ENCODE measurements at places on chromosomes 16 and 17.

DNA sequence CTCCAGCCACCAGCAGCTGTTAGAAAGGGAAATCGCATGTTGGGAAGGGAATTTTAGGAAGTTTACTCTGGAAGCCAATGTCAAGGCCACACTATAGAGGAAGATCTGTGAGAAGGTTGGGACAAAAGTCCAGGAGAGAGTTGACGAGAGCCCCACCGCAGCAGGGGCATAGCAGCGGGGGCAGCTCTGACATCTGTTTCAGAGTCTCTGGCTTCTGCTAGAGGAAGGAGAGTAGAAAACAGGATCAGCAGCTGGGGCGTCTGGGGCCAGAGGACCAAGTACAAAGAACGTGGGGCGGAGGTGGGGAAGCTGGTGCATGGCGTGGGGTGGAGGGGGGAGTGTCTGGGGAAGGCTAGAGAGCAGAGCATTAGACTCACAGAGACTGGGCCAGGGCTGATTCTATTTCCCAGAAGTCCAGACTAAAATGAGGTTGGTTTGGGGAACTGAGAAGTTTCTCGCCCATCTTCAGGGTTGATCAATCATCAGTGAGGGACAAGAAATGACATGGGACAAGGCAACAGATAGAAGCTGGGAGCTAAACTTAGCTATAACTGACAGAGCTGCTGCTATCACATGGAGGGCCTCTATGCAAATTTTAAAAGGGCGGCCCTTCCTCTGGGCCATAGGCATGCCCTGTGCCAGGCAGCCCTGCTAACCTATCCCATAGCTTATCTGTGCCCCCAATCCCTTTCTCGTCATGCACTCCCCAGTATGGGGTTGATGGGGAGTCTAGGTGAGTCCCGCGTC, 1.2 kb downstream of the RABEP2 start:
- no peak for DNase-seq

GRCh38 chr16:69182730-69183416, 4.1 kb upstream of the SNTB2 start:
- no peak for DNase-seq

DNA sequence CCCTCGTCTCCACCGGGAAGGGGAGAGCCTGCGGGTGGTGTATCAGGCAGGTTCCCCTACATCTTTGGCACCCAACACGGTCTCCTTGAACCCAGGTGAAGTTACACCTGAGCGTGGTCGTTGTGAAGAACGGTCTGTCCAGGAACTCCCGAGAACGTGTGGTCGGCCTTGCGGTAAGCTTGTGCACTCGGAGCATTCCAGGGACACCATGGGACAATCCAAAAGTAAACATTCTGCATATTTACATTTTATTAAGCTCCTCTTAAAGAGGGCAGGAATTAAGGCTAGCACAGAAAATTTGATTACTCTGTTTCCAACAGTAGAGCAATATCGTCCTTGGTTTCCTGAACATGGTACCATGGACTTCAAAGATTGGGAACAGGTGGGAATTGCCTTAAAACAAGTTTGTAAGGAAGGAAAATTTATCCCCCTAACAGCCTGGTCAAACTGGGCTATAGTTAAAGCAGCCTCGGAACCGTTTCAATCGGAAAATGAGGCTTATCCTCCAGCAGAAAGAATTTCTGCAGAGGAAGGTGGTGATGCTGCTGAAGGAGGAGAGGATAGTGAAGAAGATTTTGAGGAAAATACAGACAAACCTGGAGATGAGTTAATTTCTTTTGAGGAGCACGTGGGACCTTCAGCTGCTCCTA, 18.2 kb downstream of the ALOX15B start:
- no peak for DNase-seq

DNA sequence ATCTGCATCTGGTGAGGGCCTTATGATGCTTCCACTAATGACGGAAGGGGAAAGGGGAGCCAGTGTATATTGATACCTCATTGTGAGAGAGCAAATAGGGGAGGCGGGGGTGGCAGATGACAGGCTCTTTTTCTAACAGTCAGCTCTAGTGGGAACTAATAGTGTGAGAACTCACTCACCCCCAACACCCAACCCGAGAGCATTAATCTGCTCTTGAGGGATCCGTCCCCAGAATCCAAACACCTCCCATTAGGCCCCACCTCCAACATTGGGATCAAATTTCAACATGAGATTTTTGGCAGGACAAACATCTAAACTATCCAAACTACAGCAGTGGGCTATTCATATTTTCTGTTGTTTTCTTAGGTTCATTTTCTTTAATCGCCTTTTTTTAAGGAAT, 54.4 kb downstream of the BPTF start:
- no peak for DNase-seq

- DNase-seq, result no peak
These were observed 25.6 kb downstream of the CMC2 start for GRCh38 chr16:80981103-80981502.

- peak; percentile 69 for DNase-seq
These were observed 60.4 kb downstream of the SLFN11 start for GRCh38 chr17:35312790-35313711.

GRCh38 chr16:6297666-6298410, 1034.8 kb upstream of the RBFOX1 start:
- no peak for DNase-seq

DNA sequence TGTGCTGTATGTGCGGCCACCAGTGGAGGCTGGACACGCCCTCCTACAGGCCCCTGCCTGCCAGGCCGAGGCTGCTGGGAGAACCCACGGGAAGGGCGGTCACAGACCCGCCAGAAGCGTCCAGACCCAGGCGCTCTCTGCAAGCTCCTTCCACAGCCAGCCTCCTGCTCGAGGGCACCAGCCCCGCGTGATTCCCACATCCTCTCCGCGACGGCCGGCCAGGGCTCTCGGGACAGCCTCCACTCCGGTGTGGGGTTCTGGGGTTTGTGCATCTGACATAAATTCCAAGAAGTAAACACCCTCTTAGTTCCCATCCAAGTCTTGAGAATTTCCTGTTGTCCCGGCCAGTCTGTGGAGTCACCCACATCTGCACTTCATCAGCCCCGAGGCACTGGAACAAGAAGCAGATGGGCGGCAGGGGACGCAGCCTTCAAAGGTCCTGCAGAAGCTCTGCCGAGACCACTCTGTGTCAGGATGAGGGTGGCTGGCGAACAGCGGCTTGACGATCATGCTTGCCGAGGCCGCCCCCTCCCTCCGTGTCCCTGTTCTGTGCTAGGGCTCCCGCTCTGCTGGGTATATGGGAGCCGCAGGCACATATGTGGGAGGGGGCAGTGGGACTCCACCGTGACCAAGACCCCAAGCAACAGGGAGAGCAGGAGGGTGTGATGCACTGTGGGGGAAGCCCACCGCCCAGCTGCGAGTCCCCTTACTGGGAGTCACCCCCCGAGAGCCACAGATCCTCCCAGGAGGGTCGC, 2.4 kb upstream of the TMEM204 start:
- peak; percentile 44 for DNase-seq

GRCh38 chr17:1126250-1126797, 53.5 kb downstream of the ABR start:
- no peak for DNase-seq

DNA sequence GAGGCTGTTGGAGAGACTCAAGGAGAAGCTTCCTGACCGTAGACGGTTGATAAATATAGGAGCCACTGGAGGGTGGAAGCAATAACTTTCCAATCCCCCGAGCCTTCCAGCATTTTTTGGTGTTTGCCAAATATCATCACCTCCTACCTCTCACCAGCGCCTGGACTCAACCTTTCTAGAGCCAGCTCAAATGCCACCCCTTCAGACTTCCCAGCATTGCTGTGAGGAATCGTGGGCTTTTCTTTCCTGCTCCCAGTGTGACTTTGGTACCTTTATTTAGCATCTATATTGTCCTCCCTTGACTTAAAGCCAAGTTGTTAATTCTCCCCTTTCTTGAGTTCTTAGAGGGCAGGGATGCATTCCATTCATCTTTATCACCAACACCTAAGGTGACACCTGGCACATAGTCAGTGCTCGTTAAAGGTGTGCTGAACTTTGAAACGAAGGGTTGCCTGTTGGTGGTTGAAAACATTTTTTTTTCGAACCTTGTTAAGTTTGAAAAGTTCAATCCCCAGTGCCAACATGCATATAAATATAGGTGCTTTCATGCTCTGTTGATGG, 35.3 kb upstream of the CCR7 start:
- no peak for DNase-seq

DNA sequence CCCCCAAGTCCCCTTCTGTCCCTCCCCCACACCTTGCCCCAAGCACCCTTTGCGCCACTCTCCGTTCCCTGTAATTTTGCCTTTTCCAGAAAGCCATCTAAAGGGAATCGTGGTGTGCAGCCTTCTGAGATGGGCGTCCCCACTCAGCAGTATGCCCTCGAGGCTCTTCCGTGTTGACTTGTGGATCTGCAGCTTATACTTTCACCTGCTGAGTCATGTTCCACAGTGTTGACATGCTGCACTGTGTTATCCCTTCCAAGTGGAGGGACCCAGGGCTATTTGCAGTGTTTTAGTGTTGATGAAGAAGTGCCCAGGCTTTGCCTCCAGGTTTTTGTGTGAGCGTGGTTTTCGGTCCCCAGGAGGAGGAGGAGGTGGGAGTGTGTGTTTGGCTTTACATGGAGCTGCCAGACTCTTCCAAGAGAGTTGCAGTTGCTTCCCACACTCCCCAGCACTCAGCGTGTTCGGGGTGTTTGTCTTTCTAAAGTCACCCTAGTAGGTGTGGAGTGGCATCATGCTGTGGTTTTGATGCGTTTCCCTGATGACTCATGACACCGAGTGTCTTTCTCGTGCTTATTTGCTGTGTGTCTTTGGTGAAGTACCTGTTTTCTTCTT, 32.1 kb upstream of the JPT2 start:
- peak; percentile 64 for DNase-seq

DNA sequence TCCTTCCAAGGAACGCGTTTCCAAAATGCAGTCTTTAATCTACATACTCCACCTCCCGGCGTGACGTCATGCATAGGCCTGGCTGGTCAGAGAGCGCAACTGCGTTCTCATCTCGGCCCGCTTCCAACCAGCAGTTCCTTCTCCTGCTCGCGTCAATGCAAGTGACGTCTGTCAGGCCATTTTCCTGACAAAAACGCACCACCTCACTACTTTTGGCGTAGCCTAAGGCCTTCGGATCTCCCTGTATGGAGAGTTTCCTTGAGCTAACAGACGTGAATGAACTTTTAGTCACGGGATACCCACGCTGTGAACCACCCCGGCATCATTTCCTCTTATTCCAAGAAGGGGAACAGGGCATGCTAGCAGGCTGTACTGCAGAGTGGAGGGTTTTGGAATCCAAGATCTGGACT, 25.0 kb downstream of the TEX14 start:
- DNase-seq, result no peak

DNA sequence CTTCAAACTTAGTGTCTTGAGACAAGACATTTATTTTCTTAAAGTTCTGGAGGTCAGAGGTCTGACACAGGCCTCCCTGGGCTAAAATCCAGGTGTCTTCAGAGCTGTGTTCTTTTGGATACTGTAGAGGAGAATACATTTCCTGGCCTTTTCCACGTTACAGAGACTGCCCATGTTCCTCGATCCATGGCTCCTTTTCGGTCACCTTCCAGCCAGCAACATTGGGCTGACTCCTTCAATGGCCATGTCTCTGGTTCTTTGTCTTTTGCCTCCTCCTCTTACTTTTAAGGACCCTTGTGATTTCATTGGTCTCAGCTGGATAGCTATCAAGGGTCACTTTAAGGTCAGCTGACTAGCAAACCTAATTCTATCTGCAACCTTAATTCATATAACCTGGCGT, 212.4 kb downstream of the WWOX start:
- DNase-seq, result no peak

Data from ELR (cell line).